ENCODE measurements at places on chromosomes 16 and 17.

DNA sequence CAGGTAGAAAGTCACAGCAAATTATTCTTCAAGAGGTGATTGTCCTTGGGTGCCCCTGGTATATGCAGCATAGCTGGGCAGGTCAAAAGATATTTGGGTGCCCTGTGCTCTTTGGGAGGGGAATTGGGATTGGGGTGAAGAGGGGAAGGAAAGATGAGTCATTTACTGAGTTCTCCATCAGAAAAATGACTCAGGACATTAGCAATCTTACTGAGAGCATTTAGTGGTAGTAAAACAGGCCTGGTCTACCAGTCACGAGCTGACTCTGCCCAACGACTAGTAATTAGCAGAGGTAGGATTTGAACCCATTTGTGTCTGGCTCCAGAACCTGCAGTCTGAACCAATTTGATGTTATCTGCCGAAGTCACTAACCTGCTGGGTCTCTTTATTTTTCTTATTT lies 6.0 kb upstream of the GRIN2A start:
- DNase-seq, result no peak

DNA sequence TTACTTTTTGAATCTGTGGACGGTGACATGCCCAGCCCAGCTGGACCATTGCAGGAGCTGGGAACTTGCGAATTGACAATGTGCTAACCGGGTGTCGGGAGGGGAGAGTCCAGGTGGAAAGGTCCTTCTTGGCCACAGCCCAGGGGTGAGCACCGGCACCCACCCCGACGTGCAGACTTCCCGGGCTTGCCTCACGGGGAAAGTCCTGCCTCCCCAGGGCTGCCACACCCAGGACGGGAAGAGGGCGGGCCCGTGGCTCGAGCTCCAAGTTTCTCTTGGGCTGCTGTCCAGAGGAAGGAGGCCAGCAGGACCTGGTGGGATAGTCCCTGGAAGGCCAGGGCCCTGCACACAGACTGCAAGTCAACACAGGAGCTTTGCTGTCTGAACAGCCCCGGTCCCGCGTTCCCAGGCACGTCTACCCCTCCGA lies 17.7 kb downstream of the CARD14 start:
- no peak for DNase-seq

DNA sequence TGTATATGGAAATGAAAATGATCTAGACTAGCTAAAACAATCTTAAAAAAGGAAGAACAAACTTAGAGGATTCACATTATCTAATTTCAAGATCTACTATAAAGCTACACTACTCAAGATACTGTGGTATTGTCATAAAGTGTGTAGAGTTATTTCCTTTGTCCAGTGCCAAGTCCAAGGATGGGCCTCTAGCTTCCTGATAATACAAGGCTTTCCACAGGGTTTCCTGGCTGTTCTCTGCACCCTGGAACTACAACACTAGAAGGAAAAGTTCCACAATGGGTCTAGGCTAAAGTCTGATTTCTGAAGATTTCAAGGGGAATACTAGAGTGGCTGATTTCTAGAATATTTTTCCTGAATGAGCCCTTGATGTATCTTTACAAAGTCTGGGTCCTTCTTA lies 34.2 kb downstream of the TBC1D3B start:
- DNase-seq, result no peak

GRCh38 chr16:81096715-81097208 lies 567 bp upstream of the GCSH start:
- DNase-seq, result no peak

DNA sequence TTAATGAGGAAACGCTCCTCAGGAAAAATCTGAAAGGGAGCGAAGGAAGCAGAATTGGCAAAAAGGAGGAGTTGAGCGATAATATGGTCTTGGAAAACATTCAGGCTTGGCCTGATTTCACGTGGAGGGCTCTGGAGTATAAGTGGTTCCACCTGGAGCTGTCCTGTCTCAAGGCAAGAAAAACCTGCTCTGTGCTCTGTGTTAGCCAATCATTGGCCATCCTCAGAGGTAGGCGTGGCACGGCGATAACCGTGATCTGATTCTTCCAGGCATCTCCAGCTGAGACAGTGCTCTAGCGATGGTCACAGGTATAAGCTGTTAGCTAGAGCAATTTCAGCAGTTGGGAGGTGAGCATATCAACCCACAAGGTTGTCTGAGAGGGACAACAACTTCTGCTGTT lies 450.5 kb upstream of the MAF start:
- DNase-seq, result no peak

DNA sequence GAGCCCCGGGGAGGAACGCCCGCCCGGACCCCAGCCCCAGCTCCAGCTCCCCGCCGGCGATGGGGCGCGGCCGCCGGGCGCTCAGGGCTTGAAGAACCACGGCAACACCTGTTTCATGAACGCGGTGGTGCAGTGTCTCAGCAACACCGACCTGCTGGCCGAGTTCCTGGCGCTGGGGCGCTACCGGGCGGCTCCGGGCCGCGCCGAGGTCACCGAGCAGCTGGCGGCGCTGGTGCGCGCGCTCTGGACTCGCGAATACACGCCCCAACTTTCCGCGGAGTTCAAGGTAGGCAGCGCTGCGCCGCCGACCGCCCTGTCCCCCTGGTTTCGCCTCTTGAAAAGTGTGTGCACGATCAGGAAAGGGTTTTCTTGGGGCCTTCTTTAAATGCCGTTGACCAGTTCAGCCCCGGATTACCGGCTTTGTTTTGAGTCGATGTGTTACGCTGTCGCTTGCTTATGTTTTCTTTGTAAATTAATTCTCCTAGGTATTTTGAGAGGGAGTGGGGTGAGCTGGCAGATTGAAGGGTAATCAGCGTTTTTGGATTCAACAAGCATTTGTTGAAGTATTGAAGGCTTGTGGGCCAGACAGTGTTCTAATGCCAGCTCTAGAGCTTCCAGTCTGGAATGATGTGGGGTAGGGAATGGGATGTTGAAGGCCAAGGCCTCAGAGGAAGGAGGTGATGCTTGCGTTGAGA lies 681 bp downstream of the USP43 start:
- peak; percentile 60 for DNase-seq

GRCh38 chr17:51365090-51365489 lies 104.7 kb downstream of the UTP18 start:
- no peak for DNase-seq

DNA sequence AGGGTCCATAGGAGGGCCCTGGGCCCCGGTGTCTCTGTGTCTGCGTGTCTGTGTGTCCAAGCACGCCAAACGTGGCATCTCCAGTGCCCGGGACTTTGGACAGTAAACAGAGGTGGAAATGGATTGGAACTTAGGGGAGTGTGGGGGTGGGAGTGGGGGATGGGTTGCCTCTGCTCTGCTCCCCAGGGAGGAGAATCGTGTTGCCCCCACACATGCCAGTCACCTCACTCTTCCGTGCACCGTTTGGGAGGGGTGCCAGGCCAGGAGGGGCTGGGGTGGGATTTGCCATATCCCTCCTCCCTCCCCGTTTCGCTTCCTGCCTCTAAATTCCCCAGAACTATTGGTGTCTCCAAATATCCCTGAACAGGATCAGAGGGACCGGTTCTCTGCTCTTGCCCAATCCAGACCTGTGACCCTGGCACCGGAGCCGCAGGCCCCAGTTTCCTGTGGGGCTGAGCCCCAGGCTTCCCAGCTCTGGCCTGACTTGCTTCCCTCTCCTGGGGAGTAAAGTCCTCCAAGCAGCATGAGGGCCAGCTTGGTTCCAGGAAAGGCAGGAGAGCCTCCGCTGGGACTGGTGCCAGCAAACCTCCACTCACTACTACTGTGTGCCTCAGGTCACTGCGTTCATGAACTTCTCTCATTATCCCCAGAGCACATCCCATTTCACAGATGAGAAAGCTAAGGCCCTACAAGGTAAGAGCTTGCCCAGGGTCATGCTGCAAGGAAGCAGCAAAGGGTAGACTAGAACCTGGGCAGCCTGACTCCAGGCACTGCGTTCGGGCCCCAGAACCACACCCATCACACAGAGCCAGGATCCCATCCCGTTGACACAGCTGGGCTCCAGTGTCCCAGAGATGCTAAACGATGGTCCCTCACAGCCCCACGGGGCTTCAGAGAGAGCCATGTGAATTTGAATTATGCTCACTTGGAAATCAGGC lies at the start of gene ASGR1:
Gene ASGR1 (minus strand): TSS at position 54 of the 938 bp plus-strand sequence. CDS start 807 bp downstream, outside the sequence.
- DNase-seq, result no peak

GRCh38 chr17:14225254-14225980 lies 11.2 kb downstream of the CDRT15 start:
- no peak for DNase-seq

GRCh38 chr16:83045790-83046189 lies 419.0 kb downstream of the CDH13 start:
- DNase-seq, result no peak

- no peak for DNase-seq
Measured at GRCh38 chr17:67569015-67569451, 148.7 kb upstream of the NOL11 start.

- no peak for DNase-seq
Measured at GRCh38 chr17:64418506-64419339, 28.1 kb upstream of the PECAM1 start.

GRCh38 chr17:79800325-79801155 lies 3.7 kb upstream of the CBX8 start:
- DNase-seq, result no peak

DNA sequence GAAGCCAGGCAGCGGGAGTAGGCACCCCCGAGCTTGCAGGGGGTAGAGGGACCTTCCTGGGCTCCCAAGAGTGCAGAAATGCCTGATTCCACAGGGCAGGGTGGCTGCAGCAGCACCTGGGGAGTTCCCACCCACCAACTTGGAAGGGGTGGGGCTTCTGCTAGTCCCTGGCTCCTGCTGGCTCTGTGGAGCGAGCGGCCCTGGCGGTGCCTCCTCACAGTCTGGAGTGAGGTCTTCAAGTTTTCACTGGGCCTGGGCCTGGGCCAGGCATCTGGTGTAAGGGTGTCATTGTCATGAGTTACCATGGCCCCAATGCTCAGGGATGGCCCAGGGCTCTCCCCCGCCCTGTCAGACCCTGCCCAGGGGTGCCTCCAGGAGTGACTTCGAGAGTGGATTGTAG lies 15.8 kb upstream of the ITGB3 start:
- no peak for DNase-seq

- DNase-seq, result no peak
Measured at GRCh38 chr16:339680-340079, 12.8 kb downstream of the AXIN1 start.

DNA sequence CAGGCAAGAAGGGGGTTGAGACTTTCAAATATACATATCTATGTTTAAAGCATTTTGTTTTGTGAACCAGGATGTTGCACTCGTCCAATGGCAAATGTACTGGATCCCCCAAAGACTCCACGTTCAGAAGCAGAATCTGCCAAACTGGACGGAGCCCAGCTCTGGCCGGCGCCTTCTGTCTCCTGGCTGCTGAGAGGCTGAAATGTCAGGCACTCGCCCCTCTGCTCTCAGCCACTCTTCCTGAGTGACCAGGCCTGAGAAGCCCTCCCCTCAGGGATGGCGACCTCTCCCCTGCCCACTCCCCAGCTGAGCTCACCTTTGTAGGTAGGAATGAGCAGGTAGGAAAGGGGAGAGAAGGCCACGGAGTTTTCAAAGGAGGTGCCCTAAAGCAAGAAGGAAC lies 187.5 kb upstream of the FOXF1 start:
- DNase-seq, result no peak

DNA sequence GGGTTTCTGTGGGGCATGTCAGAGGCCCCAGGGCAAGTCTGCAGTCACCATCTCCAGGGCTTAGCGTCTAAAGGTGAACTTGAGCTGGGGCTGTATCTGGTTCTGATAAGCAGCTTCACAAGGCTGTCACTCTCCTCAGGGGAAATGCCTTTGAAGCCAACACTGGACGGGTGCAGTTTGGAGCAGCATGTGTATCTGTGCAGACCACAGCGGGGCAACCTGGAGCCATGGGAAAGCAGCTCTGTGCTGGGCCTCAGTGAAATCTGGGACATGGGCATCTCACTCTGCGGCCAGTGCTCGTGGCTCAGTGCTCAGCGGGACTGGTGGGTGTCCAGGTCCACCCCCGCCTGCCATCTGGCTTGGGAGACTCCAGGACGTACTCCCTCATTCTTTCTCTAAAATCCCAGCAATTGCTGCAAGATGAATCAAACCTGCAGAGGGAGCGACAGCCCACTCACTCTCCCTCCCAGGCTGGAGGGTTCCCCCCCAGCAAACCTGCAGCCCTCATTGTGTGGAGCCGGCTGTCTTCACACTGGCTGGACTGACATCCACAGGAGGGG lies 63.5 kb downstream of the PRMT7 start:
- DNase-seq, result no peak

DNA sequence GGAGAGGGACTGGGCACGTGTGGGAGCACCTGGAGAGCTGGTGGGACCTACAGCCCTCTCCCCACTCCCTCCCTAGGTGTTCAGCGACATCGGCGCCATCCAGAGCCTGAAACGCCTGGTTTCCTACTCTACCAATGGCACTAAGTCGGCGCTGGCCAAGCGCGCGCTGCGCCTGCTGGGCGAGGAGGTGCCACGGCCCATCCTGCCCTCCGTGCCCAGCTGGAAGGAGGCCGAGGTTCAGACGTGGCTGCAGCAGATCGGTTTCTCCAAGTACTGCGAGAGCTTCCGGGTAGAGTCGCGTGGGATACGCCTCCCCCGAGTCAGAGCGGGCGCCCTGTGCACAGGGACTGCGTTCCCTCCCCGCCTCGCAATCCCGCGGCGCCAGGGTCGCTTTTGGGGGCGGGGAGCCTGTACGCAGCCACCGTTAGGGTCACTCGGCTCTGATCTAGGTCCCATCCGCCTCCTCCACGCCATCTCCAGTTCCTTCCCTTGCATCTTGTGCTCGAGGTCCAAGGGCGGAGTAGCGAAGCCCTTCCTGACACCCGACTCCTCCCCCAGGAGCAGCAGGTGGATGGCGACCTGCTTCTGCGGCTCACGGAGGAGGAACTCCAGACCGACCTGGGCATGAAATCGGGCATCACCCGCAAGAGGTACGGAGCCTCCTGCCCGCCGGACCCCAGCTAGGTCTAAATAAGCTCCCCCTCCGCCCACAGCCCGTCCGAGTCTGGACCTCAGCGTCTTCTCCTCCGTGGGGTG lies 13.0 kb downstream of the SARM1 start:
- DNase-seq, result no peak

GRCh38 chr17:40443196-40443987 lies at the start of gene IGFBP4:
IGFBP4 (plus strand) TSS chr17:40443450; CDS start chr17:40443736, 286 bp downstream.
- DNase-seq, result peak; percentile 63

GRCh38 chr17:58534901-58535421 lies 20.5 kb upstream of the MTMR4 start:
- no peak for DNase-seq

- DNase-seq, result no peak
Measured at GRCh38 chr16:23433261-23433920, 19.6 kb downstream of the COG7 start.

DNA sequence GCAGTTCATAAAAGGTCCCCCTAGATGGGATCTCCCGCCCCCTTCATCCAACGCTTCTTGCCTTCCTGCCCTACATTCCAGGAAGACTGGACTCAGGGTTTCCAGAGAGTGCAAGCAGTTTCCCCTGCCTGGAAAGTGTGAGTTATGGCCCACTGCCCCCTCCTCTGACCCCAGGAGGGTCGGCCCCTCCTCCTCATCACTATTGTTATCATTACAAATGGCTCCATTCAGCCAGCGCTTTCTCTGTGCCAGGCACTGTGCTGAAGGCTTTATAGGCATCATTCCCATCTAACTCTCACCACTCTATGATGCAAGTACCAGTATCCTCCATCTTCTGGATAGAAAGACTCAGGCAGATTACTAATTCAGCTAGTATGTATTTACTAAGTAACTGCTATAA lies 90.7 kb downstream of the USP31 start:
- DNase-seq, result no peak

- DNase-seq, result no peak
Measured at GRCh38 chr16:17235147-17235815, 235.5 kb downstream of the XYLT1 start.

Measured in progenitor cell of endocrine pancreas (in vitro differentiated cells).